ENCODE measurements at places on chromosomes 5 and 9. TPM values are rescaled to one million over a fixed set of nuclear protein-coding genes. Genes with fewer than 3 reads are reported as not detected.

The BTNL8 gene
- total RNA-seq: not detected

The SLC25A48 gene
- 6.2 TPM for total RNA-seq

The THBS4 gene
- total RNA-seq: 3.5 TPM

The SELENOP gene
- 509 TPM for total RNA-seq

The TAF11L10 gene
- not detected for total RNA-seq

The CDKN2A gene
- 19.3 TPM for total RNA-seq

The GTF3C5 gene
- total RNA-seq: 68.2 TPM

The TOR1B gene
- total RNA-seq: 22.6 TPM

The GPX3 gene
- 1,215 TPM for total RNA-seq

The FOXD4L3 gene
- total RNA-seq: 0.15 TPM

The IL4 gene
- total RNA-seq: not detected

The KIF20A gene
- total RNA-seq: not detected

The MARVELD2 gene
- total RNA-seq: 24.7 TPM

The S1PR3 gene
- 18.7 TPM for total RNA-seq

The FGFR4 gene
- total RNA-seq: 4.5 TPM

The BOD1 gene
- 64.6 TPM for total RNA-seq

The SLCO6A1 gene
- not detected for total RNA-seq

The FIBCD1 gene
- 0.16 TPM for total RNA-seq

The SARDH gene
- total RNA-seq: 2.0 TPM

The TMEM232 gene
- 2.0 TPM for total RNA-seq

The SLC45A2 gene
- total RNA-seq: not detected

The PITX1 gene
- total RNA-seq: 0.15 TPM

The ORM2 gene
- total RNA-seq: not detected

The CARD9 gene
- total RNA-seq: 3.0 TPM

The FOXD1 gene
- 0.29 TPM for total RNA-seq

The ANKRD34B gene
- total RNA-seq: not detected

The ABO gene
- total RNA-seq: 1.1 TPM

The SLC6A3 gene
- total RNA-seq: under 0.01 TPM

The CYSRT1 gene
- total RNA-seq: 0.66 TPM

The RNF208 gene
- total RNA-seq: 1.5 TPM

The FOXI1 gene
- 7.9 TPM for total RNA-seq

The FAM81B gene
- total RNA-seq: not detected

The ARL14EPL gene
- not detected for total RNA-seq

The CDO1 gene
- 47.7 TPM for total RNA-seq

The MED10 gene
- 25.9 TPM for total RNA-seq

The SLC6A18 gene
- total RNA-seq: not detected

Data from breast epithelium (tissue), 4 donors.